ENCODE measurements at places on chromosomes 3 and 15.

DNA sequence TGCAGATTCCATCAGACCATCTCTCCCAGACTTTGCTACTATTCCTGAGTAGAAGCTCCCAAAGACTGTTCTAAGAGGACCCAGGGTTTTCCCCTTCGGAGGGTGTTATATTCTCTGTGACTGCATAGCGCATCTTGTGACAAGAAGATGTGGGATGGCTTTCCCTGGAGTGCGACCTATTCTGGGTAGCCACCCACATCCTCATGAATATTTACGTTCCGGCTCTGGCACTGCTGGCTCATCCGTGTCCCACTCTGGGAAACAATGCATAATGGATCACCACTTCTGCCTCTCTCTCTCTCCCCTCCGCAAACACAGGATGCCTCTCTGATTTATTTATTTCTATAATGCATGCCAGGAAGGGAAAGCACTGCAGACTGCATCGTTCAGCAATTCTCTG is 166.1 kb downstream of the PYDC2 start:
- peak; percentile 1 for DNase-seq

DNA sequence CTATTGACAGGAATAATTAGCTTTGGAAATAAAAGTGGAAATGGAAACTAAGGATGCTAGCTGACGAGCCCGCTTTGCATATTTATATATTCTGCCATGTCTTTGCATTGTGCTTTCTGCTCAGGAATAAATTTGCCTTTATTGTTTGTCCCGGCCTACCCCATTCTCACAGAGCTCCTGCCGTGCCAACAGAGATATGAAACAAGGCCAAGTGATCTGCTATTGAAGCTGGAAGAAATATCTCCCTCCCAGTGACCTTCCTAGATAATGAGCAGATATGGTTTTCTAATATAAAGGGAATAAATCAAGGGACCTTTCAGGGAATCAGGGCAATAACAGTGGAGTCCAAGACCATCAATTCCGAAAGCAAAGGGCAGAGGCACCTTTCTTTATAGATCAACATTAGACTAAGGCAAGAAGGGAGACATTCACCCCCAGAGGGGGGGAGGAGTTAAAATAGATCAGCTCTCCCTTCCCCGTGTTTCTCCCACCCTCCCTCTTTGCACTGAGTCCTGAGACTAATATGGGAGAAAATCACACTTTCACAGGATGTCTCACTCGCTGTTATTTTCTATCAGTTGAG is 664.6 kb downstream of the AGBL1 start:
- no peak for DNase-seq

- DNase-seq: no peak
Observed at GRCh38 chr15:87201986-87202385, 1054.6 kb downstream of the NTRK3 start.

GRCh38 chr3:52099001-52099401 is 42.6 kb upstream of the DUSP7 start:
- peak; percentile 34 for DNase-seq

- peak; percentile 96 for DNase-seq
Observed at GRCh38 chr15:41967506-41968206, 4.7 kb downstream of the EHD4 start.
